Vagina (tissue), 2 donors: ENCODE measurements at places on chromosomes 13 and 19.

- no peak for DNase-seq
Measured at GRCh38 chr19:38665219-38665931, 17.9 kb downstream of the ACTN4 start.

DNA sequence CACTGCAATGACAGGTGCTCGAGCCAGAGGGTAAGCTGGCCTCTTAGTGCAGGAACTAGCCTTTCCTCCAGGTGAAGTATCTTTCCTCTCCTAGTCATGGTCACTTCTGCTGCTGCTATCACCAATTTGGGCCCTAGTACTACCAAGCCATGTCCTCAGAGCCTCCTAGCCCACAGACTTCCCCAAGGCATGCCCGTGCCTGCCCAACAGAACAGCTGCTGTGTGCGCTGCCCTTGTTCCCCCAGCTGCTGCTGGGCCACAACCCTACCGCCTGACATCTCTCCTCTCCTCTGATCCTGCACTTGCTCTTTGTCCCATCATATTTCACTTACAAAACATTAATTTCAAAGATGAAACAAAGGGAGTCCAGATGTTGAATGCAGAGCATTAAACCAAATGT, 168.5 kb upstream of the FREM2 start:
- DNase-seq: no peak

DNA sequence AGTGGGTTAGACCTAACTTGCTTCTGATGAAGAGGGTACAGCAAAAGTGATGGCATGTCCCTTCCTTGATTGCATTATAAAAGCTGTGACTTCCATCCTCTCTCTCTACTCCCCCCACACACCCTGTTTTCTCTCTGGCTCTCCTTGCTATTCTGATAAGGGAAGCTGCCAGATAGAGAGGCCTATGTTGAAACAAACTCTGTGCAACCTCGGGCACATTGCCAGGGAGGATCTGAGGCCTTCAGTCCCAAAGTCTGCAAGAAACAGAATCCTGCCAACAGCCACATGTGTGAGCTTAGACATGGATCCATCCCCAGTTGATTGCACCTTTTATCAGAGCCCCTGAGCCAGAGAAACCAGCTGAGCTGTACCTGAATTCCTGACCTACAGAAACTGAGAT, 44.8 kb upstream of the ARGLU1 start:
- no peak for DNase-seq

DNA sequence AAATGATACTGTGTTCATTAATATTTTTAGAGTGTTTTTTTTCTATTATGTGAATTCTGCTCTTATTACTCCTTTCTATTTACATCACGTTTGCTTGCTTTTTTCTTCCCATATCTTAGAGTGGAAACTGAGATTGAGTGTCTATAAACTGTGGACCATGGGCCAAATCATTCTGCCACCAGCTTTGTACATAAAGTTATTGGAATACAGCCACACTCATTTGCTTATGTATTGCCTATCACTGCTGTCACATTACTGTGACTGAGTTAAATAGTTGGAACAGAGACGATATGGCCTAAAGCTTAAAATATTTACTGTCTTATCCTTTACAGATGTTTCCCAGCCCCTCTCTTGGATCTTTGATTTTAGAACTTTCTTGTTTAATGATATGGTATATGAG, 260.4 kb downstream of the MAB21L1 start:
- DNase-seq: no peak

GRCh38 chr19:54188215-54188871, 1.0 kb downstream of the MBOAT7 start:
- no peak for DNase-seq

GRCh38 chr13:52187029-52187423, 27.6 kb upstream of the NEK3 start:
- no peak for DNase-seq

DNA sequence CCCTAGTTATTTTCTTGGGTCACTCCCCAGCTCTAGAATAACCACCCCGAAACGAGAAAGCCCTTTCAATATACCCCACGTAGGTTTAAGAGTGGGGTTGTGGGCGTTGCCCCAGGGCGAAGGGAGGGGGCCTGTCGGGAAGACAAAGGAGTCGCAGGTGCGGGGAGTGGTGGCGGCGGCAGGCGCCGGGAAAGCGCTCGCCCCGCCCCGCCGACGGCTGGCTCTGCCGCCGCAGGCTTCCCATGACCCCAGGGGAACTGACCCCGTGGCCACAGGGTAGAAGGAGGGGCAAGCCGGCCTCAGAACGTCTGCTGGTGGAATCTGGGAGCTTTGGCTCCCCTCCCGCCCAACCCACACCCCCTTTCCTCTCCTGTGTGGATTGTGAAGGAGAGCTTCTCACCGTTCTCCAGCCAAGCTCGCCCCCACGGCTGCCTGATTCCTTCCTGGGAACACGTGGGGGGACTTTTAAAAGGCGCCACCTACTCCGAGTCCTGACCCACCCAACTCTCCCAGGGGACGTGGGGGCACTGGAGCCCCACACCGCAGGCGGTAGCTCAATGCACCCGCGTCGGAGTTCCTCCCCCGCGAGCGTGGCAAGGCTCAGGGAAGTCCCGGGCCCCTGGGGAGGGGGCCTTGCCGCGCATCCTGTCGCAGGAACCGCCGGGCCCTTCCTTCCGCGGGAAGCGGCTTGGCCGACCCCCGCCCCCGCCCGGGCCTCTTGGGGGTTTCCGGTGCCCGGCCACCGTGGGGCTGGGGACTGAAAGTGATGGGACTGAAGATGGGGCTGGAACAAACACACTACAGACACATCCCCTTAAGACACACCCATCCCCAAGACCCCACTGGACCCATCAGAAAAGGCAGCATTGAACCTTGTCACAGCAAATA, 5.5 kb downstream of the IER2 start:
- peak; percentile 92 for DNase-seq

- no peak for DNase-seq
Measured at GRCh38 chr13:41310963-41311405, at the start of gene NAA16. NAA16 (plus strand) TSS chr13:41311267; CDS start chr13:41311529, 262 bp downstream.

- no peak for DNase-seq
Measured at GRCh38 chr13:90428522-90429210, 918.8 kb upstream of the MIR17HG start.

DNA sequence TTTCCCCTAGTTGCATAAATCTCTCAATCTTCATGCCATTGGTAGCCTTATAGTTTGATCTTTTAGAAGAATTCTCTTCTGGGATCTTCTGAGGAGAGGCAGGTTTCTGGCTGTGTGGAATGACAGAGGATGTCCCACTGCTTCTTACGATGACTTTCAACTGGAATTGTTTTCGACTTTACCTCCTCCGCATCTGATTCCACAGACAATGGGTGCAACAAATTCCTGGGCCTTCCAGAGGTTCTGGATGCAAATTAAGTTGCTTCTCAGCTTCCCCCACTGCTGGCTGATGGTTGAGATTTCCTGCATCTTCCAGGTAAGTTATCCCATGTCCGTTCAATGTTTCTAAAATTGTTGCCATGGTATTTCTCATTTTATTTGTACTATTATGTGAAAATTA, 142.3 kb upstream of the TSC22D1 start:
- DNase-seq: no peak

- no peak for DNase-seq
Measured at GRCh38 chr13:39836038-39836437, 180.6 kb downstream of the COG6 start.

- DNase-seq: no peak
Measured at GRCh38 chr19:5018224-5019015, 49.5 kb downstream of the KDM4B start.
